ENCODE measurements at places on chromosomes 2 and 18.

GRCh38 chr2:226366920-226367319 is 432.7 kb downstream of the IRS1 start:
- no peak for DNase-seq

GRCh38 chr2:238389988-238390589 is 36.6 kb upstream of the ASB1 start:
- DNase-seq: no peak

GRCh38 chr2:124001696-124002430 is 23.2 kb upstream of the CNTNAP5 start:
- no peak for DNase-seq

DNA sequence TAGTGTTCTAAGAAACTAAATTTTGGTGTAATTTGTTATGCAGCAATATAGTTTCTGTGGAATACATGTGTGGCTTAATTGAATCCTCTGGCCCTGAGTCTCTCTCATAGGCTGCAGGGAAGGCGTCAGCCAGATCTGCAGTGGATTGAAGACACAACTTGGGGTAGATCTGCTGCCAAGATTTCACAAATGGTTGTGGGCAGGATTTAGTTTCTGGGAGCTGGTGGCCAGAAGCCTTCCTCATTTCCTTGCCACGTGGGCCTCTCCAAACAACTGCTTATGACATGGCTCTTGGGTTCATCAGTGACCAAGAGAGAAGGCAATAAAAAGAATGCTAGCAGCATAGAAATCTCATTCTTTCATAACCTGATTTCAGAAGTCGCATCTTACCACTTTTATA is 28.2 kb downstream of the CCDC102B start:
- no peak for DNase-seq

- DNase-seq: no peak
These were observed 11.2 kb upstream of the GALM start for GRCh38 chr2:38654528-38655381.

- DNase-seq: no peak
These were observed 372.8 kb downstream of the CLIP4 start for GRCh38 chr2:29487967-29488555.

DNA sequence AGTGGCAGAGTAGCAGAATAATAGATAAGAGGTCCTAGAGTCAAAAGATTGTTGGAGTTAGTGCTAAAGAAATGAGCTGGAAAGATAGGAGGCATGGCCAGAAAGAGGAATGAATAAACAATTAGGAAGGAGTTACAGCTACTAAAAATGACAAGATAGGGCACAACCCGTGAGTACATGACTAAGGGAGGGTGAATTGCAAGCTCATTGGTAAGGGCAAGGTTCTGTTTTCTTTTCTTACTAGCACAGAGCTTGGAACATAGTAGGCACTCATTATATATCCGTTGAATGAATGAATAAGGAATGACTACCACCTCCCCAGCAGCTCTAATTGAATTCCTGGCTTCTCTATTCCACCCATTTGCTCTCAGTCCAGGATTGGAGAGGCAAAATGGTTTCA is 5.7 kb upstream of the MARCO start:
- DNase-seq: no peak

- no peak for DNase-seq
These were observed 529 bp downstream of the SEMA4C start for GRCh38 chr2:96869281-96869821.

DNA sequence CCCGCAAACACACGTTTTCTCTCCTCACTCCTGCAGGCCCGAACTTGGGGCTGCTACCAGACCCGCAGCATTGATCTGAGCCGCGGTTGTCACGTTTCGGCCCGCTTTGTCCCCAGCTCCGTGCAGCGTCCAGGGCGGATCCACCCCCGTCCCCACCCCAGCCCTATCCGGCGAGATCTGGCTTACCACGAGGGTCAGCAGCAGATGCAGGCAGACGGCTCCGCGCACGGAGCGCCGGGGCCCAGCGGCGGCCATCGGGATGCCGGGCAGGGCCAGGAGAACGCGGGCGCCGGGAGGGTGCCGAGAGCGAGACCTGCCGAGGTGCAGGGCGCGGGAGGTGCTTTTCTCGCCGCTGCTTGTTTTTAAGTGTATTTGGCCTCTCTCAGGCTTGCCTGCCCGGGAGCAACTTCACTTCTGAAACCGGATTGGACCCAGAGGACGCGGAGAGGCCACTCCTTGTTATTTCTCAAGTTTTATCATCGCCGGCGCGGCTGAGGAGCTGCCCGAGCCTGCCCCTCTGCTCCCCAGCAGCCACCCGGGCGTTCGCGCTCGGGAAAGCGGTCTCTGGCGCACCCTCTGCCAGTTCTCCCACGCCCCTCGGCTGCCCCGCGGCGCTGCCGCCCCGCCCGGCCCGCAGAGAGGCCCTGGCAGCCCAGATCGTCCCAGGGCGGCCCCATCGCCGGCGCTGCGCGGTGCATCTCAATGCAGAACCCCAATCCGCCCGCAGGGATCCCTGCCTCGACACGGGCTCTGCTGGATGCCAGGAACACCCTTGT is at the start of gene DSC3:
Gene DSC3, minus strand, starts transcription at position 337 of the 776 bp plus-strand sequence. Its CDS starts 82 bp downstream, at position 255.
- no peak for DNase-seq

DNA sequence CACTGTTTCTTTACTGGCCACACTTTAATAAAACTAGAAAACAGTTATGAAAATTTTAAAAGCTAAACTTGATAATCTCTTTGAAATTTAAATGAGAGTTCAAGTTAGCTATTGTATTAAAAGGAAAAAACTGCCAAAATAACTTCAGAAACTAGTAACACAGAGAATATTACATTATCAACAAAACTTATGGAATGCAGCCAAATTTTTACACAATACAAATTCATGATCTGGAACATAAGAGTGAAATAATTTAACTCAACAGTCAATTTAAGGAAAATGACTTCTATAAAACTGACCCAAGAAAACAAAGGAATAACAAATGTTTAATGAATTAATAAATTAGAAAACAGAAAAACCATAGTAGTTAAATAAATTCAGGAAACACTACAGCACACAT is 65.0 kb downstream of the TCF4 start:
- DNase-seq: no peak

DNA sequence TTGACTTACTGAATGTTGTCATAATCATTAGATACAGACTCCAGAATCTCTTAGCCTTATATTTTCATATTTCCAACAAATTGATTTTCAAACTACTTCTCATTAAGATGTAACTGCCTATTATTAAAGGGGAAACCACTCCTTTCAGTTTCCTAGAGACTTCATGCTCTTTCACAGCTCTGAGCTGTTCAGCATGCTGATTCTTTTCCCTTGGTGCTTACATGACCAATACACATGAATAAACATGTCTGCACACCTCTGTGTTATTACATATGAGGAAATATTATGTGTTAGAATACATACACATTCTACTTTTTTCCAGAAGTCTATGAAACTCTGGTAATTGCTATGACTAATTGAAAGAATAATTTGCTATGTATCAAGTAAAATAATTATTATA is 200.0 kb downstream of the LRP1B start:
- DNase-seq: no peak

DNA sequence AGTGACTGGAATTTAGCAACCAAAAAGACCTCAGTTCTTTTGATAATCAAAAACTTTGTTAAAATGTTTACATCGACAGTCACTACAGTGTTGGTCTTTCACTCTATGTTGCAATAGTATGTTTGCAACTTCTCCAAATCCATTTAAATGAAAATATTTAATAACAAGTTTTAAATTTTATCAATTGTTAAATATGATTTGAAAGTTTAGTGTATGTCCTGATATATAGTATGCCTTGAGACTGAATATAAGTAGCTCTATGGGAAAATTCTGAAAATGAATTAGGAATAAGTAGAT is 109.9 kb downstream of the ANKRD44 start:
- DNase-seq: no peak

- DNase-seq: peak; percentile 4
These were observed at the start of gene CCBE1 for GRCh38 chr18:59697236-59697932. CCBE1 (minus strand) TSS chr18:59697423.

GRCh38 chr2:30404319-30405259 is 42.5 kb upstream of the LCLAT1 start:
- DNase-seq: no peak

- DNase-seq: no peak
These were observed 301.9 kb downstream of the PTH2R start for GRCh38 chr2:208708486-208708885.

GRCh38 chr18:75052475-75052874 is 156.5 kb downstream of the PTGR3 start:
- no peak for DNase-seq

DNA sequence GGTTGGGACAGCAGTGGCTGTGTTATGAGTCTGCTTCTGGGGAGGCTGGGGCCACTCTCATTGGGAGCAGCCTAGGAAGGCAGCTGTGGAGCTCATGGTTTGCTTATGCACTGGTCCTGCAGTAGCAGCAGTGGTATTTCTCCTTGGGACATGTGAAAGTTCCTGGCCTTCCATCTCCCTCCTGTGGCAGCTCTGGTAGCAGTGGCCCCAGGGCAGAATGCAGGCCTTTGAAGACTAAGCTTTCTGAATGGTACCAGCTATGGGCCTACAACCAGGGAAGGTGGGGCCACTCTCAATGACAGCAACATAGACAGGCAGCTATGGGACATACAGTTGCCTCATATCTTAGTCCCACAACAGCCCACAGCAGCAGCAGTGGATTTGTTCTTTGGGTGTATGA is 117.3 kb upstream of the VWC2L start:
- DNase-seq: no peak

- DNase-seq: no peak
These were observed 92.2 kb downstream of the C1QL2 start for GRCh38 chr2:119066272-119066804.

- no peak for DNase-seq
These were observed 19.1 kb upstream of the TEX51 start for GRCh38 chr2:126879348-126880298.

DNA sequence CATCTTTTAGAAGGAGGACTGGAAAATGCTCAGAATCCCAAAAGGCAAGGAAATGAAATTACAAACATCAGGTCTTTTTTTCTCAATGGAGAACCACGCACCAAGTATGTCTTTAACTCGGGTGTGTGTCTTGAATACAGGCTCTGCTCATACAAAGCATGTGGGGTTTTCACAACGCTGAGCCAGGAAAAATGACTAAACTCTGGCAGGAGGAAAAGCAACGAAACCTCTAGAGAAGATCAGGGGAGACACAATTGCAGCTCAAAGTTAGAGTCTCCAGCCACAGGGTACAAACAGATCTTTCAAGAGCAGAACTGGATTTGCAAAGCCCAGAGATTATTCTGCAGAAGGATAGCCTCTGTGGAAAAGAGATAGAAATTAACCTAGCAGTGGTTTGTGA is 42.8 kb upstream of the TPO start:
- DNase-seq: no peak

GRCh38 chr2:181738074-181738473 is 57.8 kb upstream of the NEUROD1 start:
- DNase-seq: no peak

DNA sequence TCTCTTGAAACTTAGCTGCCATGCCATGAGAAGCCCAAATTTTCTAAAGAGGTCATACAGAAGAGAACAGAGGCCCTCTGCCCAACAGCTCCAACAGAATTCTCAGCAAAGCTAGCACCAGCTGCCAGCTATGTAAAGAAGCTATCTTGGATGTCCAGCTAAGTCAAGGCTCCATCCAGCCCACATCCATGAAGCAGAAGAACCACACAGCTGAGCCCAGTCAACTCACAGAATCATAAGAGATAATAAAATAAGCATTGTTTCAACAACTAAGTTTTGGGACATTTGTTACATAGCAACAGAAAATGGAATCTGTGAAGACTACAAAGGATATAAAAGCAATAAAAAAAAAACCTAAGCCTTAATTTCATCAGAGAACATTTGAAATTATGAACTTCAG is 434.3 kb downstream of the TXNL1 start:
- no peak for DNase-seq

DNA sequence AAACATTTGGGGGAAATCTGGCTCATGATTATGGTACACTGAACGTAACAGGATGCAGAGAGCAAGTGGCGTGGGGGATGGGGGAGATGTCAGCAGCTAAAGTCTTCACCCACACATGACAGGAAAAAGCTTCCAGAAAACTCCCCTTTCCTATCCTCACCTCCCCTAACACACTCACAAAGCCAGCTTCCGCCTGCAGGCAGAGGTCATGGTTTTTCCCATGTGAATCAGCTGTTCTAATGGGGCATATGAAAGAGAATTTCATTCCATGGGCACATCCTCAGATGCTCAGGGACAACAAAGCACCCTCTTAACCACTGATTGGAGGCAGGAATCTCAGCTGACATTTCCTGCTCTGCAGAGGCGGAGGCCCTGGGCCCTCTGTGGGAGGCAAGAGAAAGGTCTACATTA is 129.1 kb downstream of the TSN start:
- DNase-seq: no peak

GRCh38 chr2:144519934-144520731 is at the start of gene ZEB2:
ZEB2 (minus strand) TSS chr2:144520119; CDS start chr2:144517350, 2,769 bp downstream.
- DNase-seq: peak; percentile 28

GRCh38 chr2:136207665-136208064 is 89.7 kb upstream of the CXCR4 start:
- DNase-seq: no peak

DNA sequence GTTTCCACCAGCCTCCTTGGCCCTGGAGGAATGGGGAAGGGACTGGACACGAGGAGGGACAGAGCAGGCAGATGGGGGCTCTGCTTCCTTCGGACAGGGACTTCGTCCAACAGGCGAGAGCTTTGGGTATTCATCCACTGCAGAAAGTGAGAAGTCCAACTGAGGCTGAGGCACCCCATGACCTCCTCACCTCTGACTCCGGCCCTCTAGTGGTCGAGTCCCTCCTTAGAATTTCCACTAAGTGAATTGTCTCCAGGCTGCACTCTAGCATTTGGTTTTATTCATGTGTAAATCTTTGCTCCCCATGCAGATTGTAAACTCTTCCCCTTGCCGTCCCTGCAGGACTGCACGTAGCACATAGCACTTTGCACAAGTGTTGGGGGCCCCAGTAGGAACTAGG is 75.6 kb downstream of the TMEM247 start:
- peak; percentile 38 for DNase-seq

GRCh38 chr18:12516049-12516630 is 108.4 kb downstream of the PRELID3A start:
- no peak for DNase-seq

DNA sequence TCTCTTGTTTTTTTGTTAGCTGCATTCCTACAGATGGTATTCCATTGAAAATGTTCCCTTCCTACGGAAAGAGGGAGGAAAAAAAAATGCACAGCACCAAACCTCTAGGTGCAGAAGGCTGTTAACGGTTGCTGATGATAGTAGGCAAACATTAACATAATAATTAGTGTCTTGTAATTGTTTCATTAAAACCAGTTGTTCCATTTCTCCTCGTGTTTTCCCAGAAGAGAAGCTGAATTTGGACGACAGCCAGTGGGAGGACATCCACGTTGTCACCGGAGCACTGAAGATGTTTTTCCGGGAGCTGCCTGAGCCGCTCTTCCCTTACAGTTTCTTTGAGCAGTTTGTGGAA is 494.7 kb downstream of the ARHGAP15 start:
- DNase-seq: no peak
